ENCODE measurements at places on chromosomes 3 and 15.

DNA sequence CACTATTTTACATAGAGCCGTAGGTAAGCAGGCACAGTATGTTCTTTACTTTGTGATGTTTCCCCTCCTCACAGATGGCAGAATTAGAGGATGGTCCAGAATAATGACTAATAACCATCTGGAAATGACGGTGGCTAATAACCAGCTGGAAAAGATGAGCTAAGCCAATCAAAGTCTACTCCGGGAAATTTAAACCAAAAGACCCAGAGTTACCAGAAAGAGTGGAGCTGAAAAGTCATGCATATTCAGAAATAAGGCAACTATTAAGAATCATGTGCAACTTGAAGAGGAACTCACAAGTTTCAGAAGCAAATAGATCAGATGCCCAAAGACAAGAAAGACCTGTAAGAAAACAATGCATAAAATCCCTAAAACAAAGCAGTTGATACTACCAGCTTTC is 33.6 kb downstream of the DMXL2 start:
- no peak for DNase-seq

DNA sequence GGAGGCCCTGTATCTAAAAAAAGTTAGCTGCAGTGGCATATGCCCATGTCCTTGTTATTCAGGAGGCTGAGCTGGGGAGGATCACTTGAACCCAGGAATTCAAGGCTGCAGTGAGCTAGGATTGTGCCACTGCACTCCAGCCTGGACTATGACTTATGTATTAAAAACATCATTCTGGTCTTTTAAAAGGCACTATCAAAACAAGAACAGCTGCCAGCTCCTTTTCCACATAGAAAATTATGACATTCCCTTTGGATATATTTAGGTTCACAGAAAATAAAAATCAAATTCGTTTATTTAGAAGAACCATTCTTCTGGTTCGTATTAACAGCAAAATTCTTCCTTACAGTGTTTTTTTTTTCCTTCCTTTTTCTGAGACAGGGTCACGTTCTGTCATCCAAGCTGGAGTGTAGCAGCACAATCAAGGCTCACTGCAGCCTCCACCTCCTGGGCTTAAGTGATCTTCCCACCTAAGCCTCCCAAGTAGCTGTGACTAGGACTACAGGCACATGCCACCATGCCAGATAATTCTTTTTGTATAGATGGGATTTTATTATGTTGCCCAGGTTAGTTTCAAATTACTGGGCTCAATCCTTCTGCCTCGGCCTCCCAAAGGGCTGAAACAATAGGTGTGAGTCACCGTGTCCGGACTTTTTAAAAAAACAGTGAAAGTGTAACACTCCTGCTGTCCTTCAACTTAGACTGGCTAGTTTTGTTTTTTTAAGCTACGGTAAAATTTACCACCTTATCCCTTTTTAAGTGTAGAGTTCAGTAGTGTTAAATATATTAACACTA is 13.9 kb downstream of the ICE2 start:
- DNase-seq: no peak

DNA sequence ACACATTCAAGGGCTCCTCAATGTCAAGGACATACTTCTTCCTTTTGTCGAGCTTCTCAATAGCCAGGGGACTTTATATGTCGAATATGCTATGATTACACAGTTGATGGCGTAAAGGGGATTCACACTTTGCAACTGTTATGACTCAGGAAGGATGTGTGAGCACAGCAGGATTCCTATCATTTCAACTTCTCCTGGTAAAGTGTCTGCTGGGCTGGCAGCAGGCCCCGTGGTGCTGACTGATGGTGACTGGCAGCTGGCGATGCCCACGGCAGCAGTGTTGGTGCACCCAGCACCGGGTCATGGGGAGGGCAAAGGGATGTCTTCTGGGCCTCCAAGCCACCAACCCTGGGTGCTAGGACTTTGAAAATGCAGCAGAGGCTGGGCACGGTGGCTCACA is 44.8 kb upstream of the GNB5 start:
- no peak for DNase-seq

DNA sequence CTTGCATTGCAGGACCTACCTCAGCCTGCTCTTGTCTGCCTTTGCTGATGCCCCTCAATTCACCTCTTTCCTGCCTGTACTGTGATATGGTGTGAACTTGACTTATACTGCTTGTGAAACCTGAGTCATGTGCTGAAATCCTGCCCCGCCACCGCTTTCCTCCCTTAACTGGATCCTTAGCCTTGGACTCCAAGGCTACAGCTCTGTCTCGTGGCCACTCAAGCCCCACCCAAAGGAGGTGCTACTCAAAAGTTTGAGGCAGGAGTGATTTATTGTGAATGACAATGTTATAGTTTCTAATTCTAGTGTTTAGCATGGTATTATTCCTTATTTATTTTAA is 56.1 kb downstream of the MYZAP start:
- no peak for DNase-seq

DNA sequence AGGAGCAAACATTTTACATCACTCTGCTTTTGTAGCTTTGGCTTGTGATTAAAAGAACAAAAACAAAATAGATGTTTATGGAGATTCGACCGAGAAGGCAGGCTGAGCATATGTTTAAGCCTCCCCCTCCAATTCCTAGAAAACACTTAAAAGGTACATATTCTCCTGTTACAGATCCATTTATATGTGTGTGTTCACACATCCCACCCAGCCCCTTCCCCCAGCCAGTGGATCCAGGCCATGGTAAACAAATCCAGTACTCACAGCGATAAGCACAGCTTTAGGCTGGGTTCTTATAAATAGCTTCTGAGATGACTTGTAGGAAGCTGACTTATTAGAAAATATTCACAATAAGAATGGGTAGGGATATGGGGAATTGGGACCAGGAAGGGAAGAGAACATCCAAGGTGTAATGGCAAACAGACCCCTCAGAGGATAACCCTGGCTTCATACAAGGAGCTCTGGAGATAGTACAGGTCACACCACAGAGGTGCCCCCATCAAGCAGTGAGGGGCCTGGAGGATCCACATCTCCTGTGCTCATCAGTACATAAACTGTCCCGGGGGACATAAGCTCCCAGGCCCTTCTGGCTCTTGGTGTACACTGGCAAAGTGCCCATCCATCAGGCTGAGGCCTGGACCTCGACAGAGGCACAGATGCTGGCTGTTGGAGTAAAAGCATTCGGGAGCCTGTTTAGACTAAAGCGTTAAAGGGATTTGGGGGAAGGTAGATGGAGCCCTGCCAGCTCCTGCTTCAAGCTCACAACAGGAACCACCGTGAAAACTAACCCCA is 70.0 kb upstream of the UBE2E1 start:
- no peak for DNase-seq

- DNase-seq: no peak
Observed at GRCh38 chr3:173970281-173970680, 572.7 kb downstream of the NLGN1 start.

GRCh38 chr3:138449490-138449889 is 15.1 kb downstream of the ESYT3 start:
- no peak for DNase-seq

- DNase-seq: no peak
Observed at GRCh38 chr3:175389560-175389959, 530.4 kb downstream of the NAALADL2 start.

- no peak for DNase-seq
Observed at GRCh38 chr3:138549179-138549977, 44.7 kb downstream of the CEP70 start.

GRCh38 chr3:124741027-124741426 is 10.8 kb downstream of the UMPS start:
- DNase-seq: no peak

DNA sequence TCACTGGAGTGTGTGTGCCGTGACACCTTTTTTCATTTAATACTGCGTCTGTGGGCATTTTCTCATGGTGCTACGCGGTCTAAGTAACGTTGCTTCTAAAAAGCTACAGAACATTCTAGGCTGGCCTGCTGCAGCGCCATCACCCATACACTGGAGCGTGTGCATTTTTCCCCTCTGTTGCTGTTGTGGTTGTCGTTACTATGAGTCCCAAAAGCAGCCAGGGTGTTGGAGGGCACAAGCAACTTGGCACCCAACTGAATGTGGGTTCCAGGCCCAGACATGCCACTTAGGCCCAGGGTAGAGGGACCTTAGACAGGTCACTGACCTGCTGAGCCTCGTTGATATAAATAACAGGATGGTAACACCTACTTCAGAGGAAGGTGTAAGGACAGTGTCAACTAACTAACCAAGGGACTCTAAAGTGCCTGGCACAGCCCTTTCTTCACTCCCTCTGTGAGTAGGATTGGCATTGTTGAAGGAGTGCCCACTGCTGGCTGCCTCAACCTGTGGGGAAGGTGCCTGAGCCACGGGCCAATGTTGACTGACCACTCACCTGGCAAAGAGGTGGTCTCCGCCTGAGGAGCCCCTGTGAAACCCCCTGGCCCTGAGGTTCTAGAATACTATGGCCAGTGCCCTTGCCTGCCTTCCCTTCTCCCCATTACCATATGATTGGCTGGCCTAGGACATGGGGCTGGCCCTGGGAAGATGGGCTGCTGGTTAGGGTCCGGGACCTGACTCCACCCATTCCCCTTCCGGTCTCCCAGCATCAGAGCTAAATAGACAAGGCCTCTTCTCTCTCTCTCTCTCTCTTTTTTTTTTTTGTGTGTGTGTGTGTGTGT is 3.5 kb downstream of the CSK start:
- no peak for DNase-seq

- DNase-seq: no peak
Observed at GRCh38 chr3:115512565-115513415, 110.5 kb upstream of the GAP43 start.

DNA sequence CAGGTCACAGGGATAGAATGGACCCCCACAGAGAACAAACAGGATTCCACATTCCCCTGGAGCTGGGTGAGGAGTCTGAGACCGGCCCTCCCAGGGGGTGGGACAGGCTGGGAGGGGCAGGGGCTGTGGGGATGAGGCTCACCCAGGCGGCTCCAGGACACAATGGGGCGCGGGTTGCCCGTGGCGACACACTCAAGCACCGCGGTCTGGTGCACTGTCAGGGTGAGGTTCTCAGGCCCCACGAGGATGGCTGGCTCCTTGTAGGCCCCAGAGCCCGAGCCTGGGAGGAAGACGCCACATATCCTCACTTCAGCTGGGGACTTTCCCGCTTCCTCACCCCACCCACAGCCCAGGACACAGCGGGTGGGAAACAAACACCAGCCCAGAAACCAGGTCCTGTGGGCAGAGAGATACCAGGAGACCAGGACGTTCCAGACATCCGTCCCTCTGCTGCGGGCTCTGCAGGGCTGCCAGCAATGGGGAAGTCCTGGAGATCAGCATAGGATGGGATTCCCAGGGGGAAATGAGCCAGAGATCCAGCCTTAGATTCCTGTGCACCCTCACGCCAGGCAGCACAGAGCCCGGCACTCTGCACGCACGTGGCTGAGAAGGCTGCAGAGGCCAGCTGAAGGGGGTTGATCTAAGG is 30.2 kb downstream of the RNU5B-1 start:
- DNase-seq: no peak

GRCh38 chr3:177828208-177828565 is 630.9 kb upstream of the TBL1XR1 start:
- DNase-seq: no peak

DNA sequence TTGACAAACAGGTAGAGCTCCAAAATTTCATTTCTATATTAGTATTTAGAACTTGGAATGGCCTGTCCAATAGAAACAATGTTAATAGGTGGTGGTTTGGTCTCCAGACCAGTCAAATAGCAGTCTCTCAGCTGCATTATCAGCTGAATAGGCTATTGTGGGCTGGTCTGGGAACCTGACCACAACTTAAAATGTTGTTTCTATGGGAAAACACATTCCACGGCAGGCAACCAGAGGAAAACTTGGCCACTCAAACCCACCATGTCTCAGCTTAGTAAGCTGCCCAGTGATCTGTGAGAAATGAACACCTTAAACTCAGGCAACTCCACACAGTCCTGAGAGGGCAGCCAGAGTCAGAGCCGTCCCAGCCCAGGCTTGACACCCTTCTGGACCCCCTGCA is 20.4 kb downstream of the FBN1 start:
- no peak for DNase-seq

- DNase-seq: no peak
Observed at GRCh38 chr3:140284372-140284771, 349.4 kb downstream of the CLSTN2 start.

GRCh38 chr3:63673111-63673510 is 20.6 kb downstream of the SNTN start:
- DNase-seq: no peak

DNA sequence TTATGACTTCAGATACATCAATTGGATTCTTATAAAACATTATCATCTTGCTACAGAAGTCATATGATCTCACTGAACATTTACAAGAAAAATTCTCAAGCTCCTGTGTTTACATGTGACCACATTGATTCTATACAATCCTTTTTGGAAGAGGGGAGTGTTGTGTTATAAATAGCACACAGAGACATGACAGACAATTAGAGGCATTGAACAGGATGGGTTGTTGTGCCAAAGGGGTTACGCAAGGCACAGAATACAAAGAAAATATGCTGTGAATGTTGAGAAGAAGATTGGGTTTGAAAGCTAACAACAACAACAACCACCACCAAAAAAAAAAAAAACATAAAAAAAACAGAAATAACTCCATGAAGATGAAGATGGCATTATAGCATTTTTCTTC is 32.5 kb upstream of the TBL1XR1 start:
- DNase-seq: no peak

DNA sequence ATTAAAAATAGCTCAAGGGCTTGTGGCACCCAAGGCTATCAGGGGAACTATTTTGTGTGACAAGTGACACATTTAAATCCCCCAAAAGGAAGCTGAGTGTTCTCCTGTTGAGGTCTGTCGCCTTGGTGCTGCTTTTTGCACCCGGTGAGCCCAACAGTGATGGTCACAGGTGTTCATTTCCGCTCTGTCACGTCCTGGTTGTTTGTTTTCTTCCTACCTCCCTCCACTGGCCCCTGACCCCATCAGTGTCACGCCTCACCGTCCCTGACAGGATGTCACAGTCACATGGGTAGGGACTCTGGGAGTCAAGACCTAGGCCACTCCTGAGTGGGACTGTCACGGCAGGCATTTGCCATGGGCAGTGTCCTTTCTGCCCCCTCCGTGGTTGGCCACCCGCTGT is 11.2 kb downstream of the SLCO3A1 start:
- no peak for DNase-seq

DNA sequence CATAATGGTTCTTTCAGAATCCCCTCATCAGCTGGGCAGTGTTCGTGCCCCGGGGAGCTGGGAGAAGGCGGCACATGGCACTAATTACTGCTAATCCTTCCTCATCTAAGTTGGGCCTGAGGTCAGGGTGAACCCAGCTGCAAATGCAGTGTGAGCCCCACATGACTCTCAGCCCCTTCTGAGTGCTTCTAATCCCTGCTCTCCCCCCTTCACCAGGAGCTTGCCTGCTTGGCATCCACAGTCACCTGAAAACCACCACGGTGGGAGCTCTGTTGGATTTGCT is 455 bp upstream of the TRPM1 start:
- DNase-seq: no peak

DNA sequence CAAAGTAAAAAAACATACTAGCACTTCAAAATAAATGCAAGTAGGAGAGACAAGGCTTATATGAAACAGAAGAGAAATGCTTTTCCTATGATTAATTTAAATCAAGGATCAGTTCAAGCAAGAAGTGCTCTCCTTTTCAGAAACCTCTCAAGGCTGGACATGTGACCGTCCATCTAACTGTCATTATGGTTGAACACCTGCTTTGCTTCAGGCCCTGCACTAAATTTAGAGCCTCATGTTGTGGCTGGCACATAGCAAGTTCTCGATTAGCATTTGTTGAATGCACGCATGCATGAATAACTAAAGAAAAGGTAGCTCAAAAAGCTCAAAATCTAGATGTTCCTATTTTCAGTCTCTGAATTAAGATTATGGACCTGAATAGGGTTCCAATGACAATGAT is 82.0 kb downstream of the SV2B start:
- no peak for DNase-seq

- DNase-seq: no peak
Observed at GRCh38 chr15:46297766-46298165, 662.9 kb downstream of the SQOR start.

- no peak for DNase-seq
Observed at GRCh38 chr3:198079771-198080520, 119.9 kb downstream of the LMLN start.

Data from activated T-helper 1 cell treated with anti-CD3 and anti-CD28 coated beads, Interleukin-2, amount 50 U/mL, for 16 hours (primary cell).